Osteoblast (primary cell): ENCODE measurements at places on chromosomes 16 and 17. TPM values are rescaled to one million over a fixed set of nuclear protein-coding genes. Genes with fewer than 3 reads are reported as not detected.
A peak's percentile ranks its signal among the peaks of the same experiment; 100 is the strongest.

DNA sequence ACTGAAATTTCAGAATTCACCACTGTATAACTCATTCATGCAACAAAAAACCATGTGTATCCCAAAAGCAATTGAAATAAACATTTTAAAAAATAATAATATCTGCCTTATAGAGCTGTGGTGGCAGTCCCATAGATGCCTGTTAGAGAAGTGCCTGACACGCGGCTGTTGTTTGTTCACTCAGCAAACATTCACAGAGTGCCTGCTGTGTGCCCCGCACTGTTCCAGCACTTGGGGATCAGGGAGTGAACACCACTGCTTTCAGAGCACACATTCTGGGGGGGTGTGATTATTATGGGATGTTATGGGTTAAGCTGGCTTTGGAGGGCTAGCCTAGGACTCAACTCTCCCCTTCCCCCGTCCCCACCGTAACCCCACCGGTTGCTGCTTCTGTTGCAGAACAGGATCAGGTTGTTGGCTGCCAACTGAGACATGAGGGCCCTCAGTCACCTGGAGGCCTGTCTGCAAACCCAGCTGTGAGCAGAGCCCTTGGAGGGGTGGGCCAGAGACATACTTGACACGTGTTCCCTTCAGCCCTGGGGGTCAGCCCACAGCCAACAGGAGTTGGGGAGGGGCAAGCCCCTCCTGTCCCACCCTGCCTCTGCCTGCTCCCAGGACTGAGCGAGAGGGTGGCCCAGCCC is 103.3 kb upstream of the CIBAR2 start:
- DNase-seq, result peak; percentile 73

GRCh38 chr17:68511671-68512246 is 471 bp upstream of the PRKAR1A start:
- peak; percentile 91 for DNase-seq

- no peak for DNase-seq
Measured at GRCh38 chr16:79653373-79653891, 52.9 kb upstream of the MAF start.

GRCh38 chr17:56983366-56983765 is 5.4 kb downstream of the SCPEP1 start:
- no peak for DNase-seq

DNA sequence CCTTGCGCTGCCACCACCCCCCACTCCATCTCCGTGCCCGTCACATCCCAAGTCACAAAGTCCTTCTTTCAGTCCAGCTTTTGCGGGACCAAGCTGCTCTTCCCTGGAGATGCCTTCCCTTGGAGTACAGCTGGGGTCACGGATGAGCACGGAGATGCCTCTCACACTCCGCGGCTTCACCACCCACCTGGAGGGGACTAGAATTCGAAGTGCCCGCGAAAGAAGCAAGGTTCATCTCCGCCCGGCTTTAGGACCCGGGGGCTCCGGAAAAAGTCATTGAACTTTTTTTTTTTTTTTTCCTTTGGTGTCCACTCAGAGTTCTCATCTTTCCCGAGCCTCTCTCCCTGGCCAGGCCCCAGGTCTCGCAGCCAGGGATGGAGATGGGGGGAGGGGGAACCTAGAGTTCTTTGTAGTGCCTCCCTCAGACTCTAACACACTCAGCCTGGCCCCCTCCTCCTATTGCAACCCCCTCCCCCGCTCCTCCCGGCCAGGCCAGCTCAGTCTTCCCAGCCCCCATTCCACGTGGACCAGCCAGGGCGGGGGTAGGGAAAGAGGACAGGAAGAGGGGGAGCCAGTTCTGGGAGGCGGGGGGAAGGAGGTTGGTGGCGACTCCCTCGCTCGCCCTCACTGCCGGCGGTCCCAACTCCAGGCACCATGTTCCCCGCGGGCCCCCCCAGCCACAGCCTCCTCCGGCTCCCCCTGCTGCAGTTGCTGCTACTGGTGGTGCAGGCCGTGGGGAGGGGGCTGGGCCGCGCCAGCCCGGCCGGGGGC is at the start of gene FKBP10:
FKBP10 (plus strand) TSS at position 624 of the 771 bp plus-strand sequence; CDS start at position 655, 31 bp downstream.
- DNase-seq, result peak; percentile 99

DNA sequence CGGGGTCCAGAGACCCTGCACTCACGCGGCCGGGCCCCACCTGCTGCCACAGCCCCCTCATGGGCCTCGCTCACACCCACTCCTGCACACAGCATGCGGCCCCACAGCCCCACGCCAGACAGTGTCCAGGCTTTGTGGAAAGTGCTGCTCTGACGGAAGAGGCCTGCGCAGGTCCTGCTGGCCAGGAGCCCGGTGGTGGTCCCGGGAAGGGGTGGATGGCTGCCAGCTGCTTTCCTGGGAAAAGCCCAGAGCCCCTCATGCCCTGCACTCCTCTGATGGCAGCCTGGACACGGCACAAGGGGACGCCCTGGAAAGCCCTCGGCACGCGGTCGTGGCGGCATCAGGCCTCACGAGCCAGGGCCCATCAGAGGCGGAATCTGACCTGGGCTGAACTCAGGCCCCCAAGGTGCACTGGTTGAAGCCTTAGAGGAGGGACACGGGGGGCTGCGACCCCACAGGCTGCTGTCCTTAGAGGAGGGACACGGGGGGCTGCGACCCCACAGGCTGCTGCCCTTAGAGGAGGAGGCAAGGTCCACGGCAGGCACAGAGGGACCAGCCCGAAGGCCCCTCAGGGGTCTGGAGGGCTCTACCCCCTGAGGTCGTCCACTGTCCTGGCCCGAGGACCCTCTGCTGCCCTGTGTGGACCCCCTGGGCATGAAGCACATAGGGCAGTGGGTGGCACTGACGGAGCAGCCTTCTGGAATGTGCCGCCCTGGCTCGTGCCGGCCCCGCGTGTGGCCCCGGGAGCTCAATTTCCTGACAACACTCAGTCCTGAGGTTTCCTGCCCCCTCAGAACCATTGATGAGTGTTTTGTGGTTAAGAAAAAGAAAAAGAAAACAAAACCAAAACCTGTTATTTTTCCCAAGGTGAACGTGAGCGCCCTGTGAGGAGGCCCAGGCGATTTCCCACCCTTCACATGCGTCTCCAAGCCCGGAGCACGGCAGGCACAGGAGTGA is 22.1 kb downstream of the SOX8 start:
- DNase-seq, result peak; percentile 96

DNA sequence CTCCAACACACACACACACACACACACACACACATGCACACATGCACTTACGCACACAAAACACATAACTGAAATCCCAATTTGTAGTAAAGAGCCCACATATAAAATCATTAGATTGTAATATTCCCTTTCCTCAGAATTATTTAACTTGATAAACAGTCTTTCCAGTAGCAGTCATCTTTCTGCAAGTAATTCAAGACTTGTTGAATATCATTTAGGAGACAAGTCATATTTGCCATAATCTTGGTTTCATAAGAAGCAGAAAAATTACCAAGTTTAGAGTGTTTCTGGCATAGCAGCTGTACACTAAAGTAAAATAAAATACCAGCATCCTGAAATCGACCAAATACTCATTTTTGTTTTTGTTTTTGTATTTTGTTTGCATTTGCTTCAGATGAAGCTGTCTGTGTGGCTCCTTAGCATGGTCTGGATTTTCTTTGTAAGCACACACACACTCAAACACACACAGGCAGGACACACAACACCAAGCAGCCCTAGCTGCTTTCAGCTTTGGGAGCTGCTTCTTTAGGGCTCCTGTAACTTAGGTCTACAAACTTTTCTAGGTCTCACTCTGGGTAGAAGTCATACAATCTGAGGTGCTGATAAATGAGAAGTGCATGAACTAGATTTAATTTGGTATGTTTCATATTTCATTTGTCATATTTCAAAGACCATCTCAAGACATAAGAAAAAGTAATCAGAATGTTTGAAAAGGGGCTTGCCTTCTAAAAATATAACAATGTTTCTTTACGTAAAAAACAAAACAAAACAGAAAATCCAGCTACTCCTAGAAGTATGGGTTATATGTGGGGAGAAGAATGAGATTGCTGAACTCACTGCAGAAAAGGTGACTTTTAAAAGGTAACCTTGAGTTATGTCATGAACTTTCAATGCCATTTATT is 3.0 kb downstream of the SALL1 start:
- DNase-seq, result no peak

DNA sequence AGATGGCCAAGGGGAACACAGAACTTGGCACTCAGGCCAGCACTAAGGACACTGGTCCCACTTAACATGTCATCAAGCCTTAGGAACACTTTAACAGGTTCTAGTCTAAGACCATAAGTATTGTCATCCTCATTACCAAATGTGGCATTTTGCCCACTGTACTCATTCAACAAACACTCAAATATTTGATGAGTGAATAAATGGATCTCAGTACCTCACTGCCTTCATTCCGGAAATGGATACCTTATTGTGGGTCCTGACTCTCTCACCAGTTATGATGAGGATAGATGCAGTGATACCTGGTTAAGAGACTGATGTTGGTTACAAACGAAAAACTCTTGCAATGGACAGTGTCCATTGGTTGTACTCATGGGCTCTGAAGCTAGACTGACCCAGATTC is 455.2 kb upstream of the DYNLRB2 start:
- no peak for DNase-seq

DNA sequence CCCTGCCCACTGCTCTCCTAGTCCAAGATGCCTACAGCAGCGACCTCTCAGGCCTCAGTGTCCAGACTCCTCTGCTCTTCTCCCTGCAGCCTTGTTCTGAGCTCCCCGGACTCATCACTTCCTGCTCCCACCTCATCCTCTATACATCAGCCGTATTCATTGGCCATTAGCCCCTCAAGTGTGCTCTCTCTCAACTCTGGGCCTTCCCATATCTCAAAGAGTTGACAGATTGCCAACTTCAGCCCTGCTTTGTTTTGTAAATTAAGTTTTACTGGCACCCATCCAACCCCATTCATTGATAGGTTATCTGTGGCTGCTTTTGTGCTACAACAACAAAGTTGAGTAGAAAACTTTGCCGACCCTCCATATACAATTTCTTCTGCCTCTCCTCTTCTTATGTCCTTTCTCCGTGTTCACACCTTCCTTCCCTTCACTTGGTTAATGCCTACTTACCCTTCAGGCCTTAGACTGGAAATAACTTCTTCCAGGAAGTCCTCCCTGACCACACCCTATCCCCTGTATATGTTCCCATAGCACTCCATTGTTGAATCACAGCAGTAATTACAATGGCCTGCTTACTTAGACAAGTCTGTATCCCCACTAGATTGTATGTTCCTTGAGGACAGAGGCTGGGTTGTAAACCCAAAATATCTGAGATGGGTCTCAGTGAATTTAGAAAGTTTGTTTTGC is 63.4 kb upstream of the TANC2 start:
- DNase-seq, result no peak

- peak; percentile 97 for DNase-seq
Measured at GRCh38 chr16:81645266-81645694, 133.8 kb upstream of the PLCG2 start.

DNA sequence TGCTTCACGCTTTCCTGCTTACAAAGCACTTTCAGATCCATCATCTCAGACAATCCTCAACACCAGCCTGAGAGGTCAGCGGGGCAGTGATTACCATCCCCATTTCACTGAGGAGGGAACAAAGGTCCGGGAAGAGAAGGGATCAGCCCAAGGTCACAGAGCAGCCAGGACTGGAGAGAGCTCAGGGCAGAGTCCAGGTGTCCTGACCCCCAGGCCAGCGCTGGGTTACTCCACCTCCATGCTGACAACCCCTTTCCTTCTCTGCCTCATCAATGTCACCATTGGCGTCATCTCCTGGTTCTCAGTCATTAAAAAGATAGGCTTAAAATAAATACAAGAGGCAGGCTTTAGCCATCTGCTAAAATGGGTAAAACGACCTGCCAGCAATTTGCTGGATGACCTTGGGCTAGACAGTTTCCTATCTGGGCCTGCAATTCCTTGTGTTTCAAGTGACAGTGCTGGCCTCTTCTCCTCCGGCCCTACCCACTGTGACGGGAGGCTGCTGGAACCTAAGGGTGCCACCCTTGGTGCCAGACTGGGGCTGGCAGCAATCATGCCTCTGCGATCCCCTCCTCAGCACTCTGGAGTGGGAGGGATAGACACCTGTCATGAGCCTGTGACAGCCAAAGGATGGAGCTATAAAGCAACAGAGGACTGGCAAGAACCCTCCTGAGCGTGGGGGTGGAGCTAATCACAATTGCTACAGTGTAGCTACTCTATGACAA is 79.5 kb upstream of the CCL1 start:
- DNase-seq, result no peak

DNA sequence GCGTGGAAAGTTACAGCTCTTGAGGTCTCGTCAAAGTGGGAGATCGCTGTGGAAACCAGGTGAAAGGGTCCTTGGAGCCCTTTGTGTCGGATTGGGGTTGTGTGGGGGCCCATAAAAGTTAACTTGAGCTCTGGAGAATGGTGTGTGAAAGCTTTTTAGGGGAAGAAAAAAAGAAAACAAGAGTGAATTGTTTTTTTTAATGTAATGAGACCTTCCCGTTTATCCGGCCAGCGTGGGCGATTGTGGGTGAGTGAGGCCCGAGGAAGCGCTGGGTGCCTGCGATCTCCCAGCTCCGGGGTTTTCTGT is 150.6 kb downstream of the MSI2 start:
- no peak for DNase-seq

DNA sequence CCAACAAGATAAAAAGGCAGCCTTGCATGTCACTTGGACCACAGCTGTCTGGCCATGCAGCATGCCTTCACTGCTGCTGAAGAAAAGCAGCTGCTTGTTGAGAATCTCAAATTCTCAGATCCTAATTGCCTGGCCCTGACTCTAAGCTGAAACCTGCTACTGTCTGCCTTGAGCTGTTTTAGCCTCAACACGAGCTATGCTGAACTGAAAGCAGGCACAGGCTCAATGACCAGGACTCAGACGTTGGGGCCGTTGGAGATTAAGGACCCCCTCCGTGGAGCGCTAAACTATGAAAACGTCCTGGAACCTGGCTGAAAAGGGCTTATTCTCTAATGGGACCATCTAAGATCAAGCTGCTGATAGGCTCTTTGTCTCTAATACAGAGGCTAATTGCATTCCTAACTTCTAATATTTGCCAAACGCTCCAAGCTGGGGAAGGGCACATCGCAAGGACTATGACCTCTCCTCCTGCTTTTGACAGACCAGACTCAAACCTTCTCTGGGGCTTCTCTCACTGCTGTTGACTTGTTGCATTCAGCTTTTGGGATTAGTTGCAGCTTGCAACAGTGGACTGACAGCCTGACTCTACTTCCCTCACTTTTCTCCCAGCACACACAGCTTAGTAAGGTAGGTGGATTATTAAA is 4.6 kb upstream of the PLK1 start:
- peak; percentile 75 for DNase-seq

GRCh38 chr17:79066963-79067362 is 7.7 kb upstream of the ENGASE start:
- DNase-seq, result no peak

DNA sequence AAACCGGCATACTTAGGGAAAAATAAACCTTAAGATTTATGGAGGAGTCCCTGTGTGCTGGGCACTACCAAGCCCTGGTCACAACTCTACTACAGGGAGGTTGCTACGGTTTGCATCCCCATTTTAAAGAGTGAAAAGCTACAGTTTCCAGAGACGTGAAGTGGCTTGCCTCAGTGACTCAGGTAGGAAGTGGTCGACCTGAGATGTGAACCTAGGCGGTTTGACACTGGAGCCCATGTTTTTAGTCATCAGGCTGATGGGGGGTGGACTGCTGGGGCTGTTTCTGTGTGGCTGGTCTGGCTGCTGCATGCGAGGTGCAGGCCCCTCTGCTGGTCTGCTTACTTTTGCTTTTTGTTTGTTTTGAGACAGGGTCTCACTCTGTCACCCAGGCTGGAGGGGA is 6.6 kb downstream of the COX6A2 start:
- DNase-seq, result no peak

The VMO1 gene
- 0.29 TPM in 1 of 2 replicates, not detected in the other for total RNA-seq

The TBC1D28 gene
- not detected in 2 replicates for total RNA-seq

The SOX15 gene
- total RNA-seq, result 0.59 and 0.72 TPM in 2 replicates

The SPECC1 gene
- total RNA-seq, result 155 and 165 TPM in 2 replicates
